CD4-positive, alpha-beta T cell (primary cell): ENCODE measurements at places on chromosomes 12 and 14.
A peak's percentile ranks its signal among the peaks of the same experiment; 100 is the strongest.

- no peak overlapping the region for H3K4me3 ChIP-seq
- no peaks in the 10 kb centered on the region for H3K4me1 ChIP-seq
- H3K27me3 ChIP-seq = no peaks in the 10 kb centered on the region
- DNase-seq = no peak
- H3K27ac ChIP-seq = no peak overlapping the region
These were observed 42.2 kb downstream of the CSRP2 start for GRCh38 chr12:76836633-76837032.

- H3K27ac ChIP-seq = no peak overlapping the region
- H3K27me3 ChIP-seq = no peaks in the 10 kb centered on the region
- H3K4me3 ChIP-seq = no peak overlapping the region
- peaks cover 18% of the 10 kb centered on the region for H3K36me3 ChIP-seq
These were observed 10.7 kb upstream of the GPX2 start for GRCh38 chr14:64953310-64953654.

DNA sequence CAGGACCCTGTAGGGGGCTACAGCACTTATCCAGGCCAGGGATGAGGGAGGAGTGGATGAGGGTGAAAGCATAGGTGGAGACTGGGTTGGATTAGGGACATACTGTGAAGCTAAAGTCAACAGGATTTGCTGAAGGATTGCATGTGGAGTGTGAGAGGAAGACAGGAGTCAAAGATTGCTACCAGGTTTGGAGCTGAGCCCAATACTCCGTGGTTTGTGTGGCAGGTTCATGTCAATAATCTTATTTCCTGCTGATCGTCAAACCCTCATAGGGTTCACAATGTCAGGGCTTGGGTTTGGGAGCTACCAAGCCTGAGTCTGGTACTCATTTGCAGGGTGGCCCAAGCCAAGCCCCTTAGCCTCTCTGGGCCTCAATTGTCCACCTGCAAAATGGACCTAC is 77.1 kb upstream of the PLXNC1 start:
- peaks cover 7% of the 10 kb centered on the region for H3K4me1 ChIP-seq
- no peaks in the 10 kb centered on the region for H3K27me3 ChIP-seq
- DNase-seq = no peak
- H3K27ac ChIP-seq = no peak overlapping the region
- no peak overlapping the region for H3K4me3 ChIP-seq

- H3K27ac ChIP-seq = peak overlapping the region; percentile 40
- no peaks in the 10 kb centered on the region for H3K27me3 ChIP-seq
- no peak for DNase-seq
- H3K36me3 ChIP-seq = no peaks in the 10 kb centered on the region
- H3K4me3 ChIP-seq = no peak overlapping the region
- H3K4me1 ChIP-seq = peaks cover 47% of the 10 kb centered on the region
These were observed 18.6 kb upstream of the IFNG start for GRCh38 chr12:68178184-68178583.

DNA sequence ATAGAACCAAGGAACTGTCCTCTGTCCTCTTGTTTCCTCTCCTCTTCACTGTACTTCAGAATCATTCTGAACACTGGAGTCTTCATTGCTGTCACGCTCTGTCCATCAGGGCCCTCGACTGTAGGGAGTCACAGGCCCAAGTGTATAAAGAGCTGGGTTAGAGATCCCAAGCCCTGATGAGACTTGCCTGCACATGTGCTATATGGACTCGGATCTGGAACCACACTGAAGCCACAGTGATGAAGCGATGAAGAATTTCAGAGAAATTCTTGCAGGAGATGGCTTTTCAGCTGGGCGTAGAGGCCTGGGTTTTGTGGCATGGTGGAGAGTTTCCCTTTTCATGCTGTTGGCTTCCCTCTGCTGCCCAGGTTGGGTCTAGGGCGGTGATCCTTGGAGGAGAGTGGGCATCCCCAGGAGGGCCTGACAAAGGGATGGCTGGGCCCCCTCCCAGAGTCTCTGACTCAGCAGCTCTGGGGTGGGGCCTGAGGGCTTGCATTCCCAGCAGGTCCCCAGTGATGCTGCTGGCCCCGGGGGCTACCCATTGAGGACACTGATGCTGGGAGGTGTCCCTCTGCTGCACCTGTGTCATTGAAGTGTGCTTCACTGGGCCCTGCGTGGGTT is 39.6 kb upstream of the YY1 start:
- DNase-seq = no peak
- no peaks in the 10 kb centered on the region for H3K27me3 ChIP-seq
- no peak overlapping the region for H3K27ac ChIP-seq
- H3K4me3 ChIP-seq = no peak overlapping the region
- no peaks in the 10 kb centered on the region for H3K36me3 ChIP-seq

DNA sequence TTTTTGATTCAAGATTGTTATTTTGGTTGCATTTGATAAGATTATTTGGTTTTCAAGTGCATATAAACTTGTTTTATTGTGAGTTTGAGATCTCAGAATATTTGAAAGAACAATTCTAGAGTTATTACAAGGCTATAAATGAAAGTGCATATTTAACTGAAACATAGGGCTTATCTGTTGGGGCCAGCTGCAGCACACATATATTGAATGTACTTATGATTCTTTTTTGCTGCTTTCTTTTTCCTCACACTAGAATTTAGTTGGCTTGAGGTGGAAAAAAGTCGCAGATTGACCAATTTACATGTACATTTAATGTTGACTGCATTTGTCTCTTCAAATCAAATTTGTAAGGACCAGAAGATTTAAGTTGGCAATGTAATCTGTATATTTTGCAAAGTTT is 88.0 kb downstream of the PCNX1 start:
- peaks cover 8% of the 10 kb centered on the region for H3K36me3 ChIP-seq
- DNase-seq = no peak
- H3K4me1 ChIP-seq = peaks cover 13% of the 10 kb centered on the region
- no peak overlapping the region for H3K4me3 ChIP-seq
- no peak overlapping the region for H3K27ac ChIP-seq
- no peaks in the 10 kb centered on the region for H3K27me3 ChIP-seq

DNA sequence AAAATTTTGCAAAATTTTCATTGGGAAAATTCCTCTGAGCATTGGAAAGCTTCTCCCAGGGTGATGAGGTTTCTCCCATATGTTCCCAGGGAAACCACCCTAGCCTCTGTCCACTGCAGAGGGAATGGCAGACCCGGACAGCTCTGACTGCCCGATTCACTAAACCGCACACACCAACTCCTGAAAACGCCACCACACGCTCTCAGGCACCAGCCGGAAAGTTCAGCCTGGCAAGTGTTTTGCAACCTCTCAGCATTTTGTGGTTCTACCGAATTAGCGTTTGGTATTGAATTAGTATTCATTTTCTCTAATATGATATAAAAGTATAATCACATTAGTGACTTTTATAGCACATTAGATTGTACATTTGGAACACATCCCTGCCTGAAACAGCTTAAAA is 213.4 kb downstream of the PHETA1 start:
- no peak overlapping the region for H3K4me3 ChIP-seq
- no peaks in the 10 kb centered on the region for H3K4me1 ChIP-seq
- no peak overlapping the region for H3K27ac ChIP-seq
- no peak for DNase-seq

GRCh38 chr14:92677087-92677668 is 71.2 kb downstream of the LGMN start:
- DNase-seq = no peak
- H3K27ac ChIP-seq = no peak overlapping the region
- H3K4me1 ChIP-seq = peaks cover 44% of the 10 kb centered on the region
- no peak overlapping the region for H3K4me3 ChIP-seq

GRCh38 chr14:24389226-24389848 is 9.5 kb upstream of the NYNRIN start:
- H3K4me1 ChIP-seq = no peaks in the 10 kb centered on the region
- H3K36me3 ChIP-seq = no peaks in the 10 kb centered on the region
- H3K4me3 ChIP-seq = no peak overlapping the region
- no peak overlapping the region for H3K27ac ChIP-seq
- peaks cover 10% of the 10 kb centered on the region for H3K27me3 ChIP-seq
- no peak for DNase-seq

- no peak overlapping the region for H3K27ac ChIP-seq
- no peaks in the 10 kb centered on the region for H3K27me3 ChIP-seq
- no peaks in the 10 kb centered on the region for H3K4me1 ChIP-seq
- no peak for DNase-seq
These were observed 35.2 kb upstream of the MDGA2 start for GRCh38 chr14:47710581-47710980.

GRCh38 chr12:105013892-105014291 is 27.8 kb downstream of the NOPCHAP1 start:
- no peaks in the 10 kb centered on the region for H3K27me3 ChIP-seq
- H3K36me3 ChIP-seq = peaks cover 5% of the 10 kb centered on the region
- DNase-seq = no peak
- H3K4me1 ChIP-seq = no peaks in the 10 kb centered on the region

DNA sequence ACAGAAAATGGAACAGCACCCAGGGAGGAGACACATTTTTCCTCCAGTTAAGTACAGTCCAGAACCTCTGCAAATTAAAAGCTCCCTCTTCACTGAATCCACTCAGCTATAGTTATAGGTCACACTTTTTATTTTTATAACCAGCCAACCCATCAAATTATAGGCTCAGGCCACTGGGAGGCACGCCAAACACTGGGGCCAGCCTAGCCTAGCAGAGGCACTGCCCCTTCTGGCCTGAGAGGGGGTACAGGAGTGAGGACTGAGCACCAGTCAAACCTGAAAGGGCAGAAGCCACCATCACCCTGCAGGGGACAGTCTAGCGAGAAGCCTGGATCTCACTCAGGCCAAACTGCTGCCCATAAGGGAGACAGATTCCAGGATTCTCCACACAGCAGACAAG is 19.3 kb downstream of the FMNL3 start:
- H3K36me3 ChIP-seq = no peaks in the 10 kb centered on the region
- H3K27ac ChIP-seq = no peak overlapping the region
- no peak for DNase-seq
- peaks cover 14% of the 10 kb centered on the region for H3K4me1 ChIP-seq
- no peak overlapping the region for H3K4me3 ChIP-seq
- no peaks in the 10 kb centered on the region for H3K27me3 ChIP-seq

DNA sequence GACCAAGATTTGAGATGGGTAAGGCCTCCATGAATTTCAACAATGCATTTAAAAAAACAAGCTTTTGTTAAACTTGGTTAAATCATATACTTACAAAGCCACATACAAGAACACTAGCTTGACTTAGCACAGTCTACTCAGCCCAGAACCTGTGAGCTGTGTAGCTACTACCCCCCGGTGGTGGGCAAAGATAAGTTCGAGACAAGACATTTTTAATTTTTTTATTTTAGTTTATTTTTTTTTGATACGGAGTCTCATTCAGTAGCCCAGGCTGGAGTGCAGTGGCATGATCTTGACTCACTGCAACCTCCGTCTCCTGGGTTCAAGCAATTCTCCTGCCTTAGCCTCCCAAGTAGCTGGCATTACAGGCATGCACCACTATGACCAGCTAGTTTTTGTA is 3.7 kb upstream of the NECAP1 start:
- no peak overlapping the region for H3K27ac ChIP-seq
- no peak overlapping the region for H3K4me3 ChIP-seq
- H3K36me3 ChIP-seq = no peaks in the 10 kb centered on the region
- H3K4me1 ChIP-seq = peaks cover 16% of the 10 kb centered on the region
- H3K27me3 ChIP-seq = no peaks in the 10 kb centered on the region

DNA sequence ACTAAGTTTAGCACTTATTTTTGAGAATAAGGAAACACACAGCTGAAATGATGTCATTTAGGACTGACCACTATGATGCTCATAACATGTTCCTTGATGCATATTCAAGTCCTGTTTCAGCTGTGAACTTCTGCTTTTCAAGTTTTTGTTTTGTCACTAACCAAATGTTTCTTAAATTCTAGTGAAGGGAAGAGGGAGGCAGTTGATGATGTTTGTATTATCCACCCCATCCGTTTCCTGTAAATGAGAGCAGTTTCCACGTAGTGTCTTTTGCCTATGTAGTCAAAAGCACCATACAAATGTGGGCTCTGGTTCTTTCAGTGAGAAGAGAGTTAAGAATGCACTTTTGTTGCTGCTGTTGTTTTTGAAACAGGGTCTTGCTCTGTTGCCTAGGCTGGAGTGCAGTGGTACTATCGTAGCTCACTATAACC is 491.8 kb downstream of the PCNX1 start:
- peaks cover 13% of the 10 kb centered on the region for H3K4me1 ChIP-seq
- no peak overlapping the region for H3K4me3 ChIP-seq
- H3K27ac ChIP-seq = peak overlapping the region; percentile 19
- DNase-seq = peak; percentile 63

- H3K4me3 ChIP-seq = peak overlapping the region; percentile 25
- peaks cover 13% of the 10 kb centered on the region for H3K4me1 ChIP-seq
- H3K27me3 ChIP-seq = no peaks in the 10 kb centered on the region
- peak; percentile 41 for DNase-seq
- peak overlapping the region; percentile 20 for H3K27ac ChIP-seq
These were observed 58.1 kb upstream of the CCND2 start for GRCh38 chr12:4215229-4216186.

DNA sequence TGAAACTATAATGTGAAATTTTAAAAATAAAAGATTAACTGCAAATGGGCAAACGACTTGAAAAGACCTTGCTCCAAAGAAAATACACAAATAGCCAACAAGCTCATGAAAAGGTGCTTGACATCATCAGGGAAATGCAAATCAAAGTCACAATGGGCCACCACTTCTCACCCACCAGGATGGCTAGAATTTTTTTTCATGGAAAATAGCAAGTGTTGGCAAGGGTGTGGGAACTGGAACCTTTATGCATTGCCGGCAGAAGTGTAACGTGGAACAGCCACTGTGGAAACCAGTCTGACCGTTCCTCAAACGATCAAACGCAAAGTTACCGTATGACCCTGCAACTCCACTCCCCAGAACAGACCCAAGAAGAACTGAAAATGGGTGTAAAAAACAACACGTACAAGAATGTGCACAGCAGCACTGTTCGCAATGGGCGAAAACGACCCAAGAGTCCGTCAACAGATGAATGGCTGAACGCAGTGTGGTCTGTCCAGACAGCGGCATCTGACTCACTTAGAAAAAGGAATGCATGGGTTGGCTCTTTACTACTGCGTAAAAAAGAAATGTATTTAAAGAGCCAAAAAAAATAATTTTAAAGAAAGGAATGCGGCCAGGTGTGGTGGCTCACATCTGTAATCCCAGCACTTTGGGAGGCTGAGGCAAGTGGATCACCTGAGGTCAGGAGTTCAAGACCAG is 40.2 kb downstream of the SCARB1 start:
- no peaks in the 10 kb centered on the region for H3K4me1 ChIP-seq
- no peaks in the 10 kb centered on the region for H3K27me3 ChIP-seq
- no peaks in the 10 kb centered on the region for H3K36me3 ChIP-seq
- H3K4me3 ChIP-seq = no peak overlapping the region

GRCh38 chr14:106277503-106277902 is 751.1 kb downstream of the TMEM121 start:
- peaks cover 14% of the 10 kb centered on the region for H3K4me1 ChIP-seq
- H3K27ac ChIP-seq = no peak overlapping the region
- peak; percentile 26 for DNase-seq
- no peak overlapping the region for H3K4me3 ChIP-seq

DNA sequence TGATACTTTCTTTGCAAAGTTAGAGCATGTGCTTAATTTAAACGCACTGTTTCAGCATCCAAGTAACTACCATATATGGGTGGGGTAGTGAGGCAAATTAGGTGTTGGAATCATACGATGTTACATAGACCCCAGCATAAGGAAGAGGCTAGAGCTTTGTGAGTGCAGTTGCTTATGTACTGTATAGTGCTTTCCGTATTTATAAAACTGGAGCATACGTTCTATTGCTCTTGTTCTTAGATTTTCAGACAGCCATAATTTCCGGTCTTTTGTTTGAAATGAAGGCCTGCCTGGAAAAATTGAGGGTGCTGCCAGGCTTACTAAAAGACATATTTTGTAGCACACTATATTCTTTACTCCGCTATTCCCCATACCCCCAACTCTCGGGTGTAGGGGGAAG is 335.7 kb downstream of the FOXG1 start:
- H3K36me3 ChIP-seq = no peaks in the 10 kb centered on the region
- no peaks in the 10 kb centered on the region for H3K4me1 ChIP-seq
- no peak overlapping the region for H3K27ac ChIP-seq

GRCh38 chr14:59394268-59394667 is 70.9 kb downstream of the GPR135 start:
- H3K4me3 ChIP-seq = no peak overlapping the region
- H3K36me3 ChIP-seq = no peaks in the 10 kb centered on the region
- peaks cover 2% of the 10 kb centered on the region for H3K27me3 ChIP-seq
- H3K4me1 ChIP-seq = peaks cover 6% of the 10 kb centered on the region
